ENCODE measurements at places on chromosomes 13 and 19.

- DNase-seq: no peak
Observed at GRCh38 chr13:41418027-41418426, 39.3 kb upstream of the RGCC start.

- no peak for DNase-seq
Observed at GRCh38 chr13:34161931-34162543, 344.1 kb downstream of the RFC3 start.

DNA sequence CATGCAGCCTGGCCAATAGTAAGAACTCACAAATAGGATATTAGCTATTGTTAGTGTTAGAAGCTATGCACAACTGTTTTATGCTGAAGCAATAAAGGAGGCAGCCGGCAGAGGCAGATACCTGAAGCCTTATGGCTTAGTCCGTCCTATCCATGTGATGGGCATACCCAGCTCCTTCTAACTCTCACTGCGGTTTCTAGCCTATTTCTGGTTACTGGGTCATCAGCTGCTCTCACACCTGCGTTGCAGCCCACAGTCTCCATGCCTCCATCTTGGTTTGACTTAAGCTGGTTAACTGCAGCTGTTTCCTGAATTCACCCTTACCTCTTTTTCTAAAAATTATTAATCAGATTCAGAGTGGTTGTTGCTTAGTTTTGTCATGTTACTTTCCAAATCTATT, 40.5 kb upstream of the CNMD start:
- no peak for DNase-seq

- DNase-seq: no peak
Observed at GRCh38 chr13:74919914-74920313, 562.1 kb downstream of the TBC1D4 start.

- DNase-seq: no peak
Observed at GRCh38 chr19:8254286-8255001, 45.3 kb downstream of the CERS4 start.

GRCh38 chr13:43546251-43546650, 240.5 kb downstream of the ENOX1 start:
- DNase-seq: no peak

DNA sequence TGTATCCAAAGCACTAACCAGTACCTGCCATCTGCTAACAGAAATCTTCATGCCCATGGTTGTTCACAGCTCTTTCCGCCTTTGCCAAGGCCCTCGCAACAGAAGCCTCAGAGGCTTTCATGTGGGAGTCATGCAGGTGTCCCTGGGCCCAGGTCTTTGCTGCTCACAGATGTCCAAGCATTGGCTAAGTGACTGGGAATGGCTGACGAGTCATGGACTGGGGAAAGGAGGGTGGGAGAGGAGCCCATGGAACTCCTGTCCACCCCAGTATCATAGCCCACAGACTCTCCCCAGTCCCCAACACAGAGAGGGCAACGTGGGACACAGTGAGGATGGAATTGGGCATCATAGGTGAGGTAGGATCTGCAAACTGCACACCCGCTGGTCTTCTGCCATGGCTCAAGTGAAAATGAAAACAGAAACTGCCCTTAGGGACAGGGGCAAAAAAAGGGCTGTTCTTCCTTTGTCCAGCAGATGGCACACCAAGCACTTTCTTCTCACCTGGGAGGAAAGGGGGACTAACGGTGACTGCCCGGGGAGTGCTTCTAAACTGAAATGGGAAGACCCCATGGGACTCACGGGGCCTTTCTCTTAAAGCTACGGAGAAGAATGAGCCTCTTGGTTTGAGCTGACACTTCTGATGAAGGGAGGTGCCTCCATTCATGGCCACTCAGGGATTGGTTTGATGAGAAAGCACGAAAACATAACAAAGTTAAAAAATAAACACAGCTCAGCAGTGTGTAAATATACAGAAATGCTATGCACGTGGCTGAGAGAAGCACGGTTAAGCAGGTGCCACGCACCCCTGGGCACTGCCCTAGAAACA, 11.1 kb upstream of the DHRS12 start:
- peak; percentile 78 for DNase-seq

DNA sequence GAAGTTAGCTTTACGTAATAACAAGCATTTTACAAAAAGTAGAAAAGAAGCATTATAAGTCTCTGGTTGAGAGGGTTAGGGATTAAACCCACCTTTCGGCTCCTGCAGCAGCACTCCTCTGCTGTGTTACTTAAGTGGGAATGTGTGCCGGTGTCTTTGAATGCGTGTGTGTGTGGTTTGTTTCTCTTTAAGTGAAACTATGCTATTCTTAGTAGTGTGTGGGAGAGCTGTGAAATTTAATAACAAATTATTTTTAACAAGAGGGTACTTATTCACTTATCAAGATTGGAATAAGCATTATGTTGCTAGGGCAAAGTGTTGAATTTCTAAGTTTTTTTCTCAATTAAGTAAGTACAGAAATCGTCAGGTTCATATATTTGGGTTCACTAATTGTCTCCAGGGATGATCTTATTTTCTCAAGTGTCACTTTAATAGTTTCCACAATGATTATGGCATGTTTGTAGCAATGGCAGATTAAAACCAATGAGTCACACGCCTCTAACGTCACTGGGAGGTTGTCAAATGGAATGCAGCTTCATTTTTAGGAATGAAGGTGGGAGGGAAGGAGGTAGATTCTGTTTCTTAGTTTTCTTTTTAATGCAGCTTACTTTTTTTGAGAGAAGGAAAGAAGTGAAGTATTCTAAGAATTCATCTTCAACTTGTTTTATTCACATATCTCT, 151.3 kb downstream of the LMO7 start:
- peak; percentile 17 for DNase-seq

GRCh38 chr13:103437651-103438050, 371.4 kb upstream of the SLC10A2 start:
- no peak for DNase-seq

GRCh38 chr13:46295491-46296114, 83.9 kb downstream of the LRRC63 start:
- peak; percentile 77 for DNase-seq

GRCh38 chr13:20127562-20128458, 33.0 kb downstream of the GJA3 start:
- peak; percentile 69 for DNase-seq

- DNase-seq: no peak
Observed at GRCh38 chr13:84192125-84192524, 309.9 kb upstream of the SLITRK1 start.

DNA sequence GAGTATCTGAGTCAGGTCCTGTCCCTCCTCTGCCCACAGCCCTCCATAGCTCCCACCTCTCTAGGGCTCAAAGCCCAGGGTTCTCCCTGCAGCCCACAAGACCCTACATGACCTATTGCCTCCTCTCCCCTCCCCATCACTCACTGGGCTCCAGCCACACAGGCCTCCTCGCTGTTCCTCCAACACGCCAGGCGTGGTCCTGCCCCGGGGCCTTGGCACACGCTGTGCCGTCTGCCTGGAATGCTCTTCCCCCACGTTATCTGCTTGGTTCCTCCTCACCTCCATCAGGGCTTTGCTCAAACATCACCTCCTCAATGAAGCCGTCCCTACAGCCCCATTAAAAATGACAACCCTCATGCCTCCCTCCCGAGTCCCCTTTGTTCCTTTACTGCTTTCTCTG, 21.1 kb downstream of the PTPRS start:
- no peak for DNase-seq

- no peak for DNase-seq
Observed at GRCh38 chr13:30341815-30342570, 34.6 kb upstream of the KATNAL1 start.

GRCh38 chr13:43272851-43273250, 249.5 kb downstream of the DNAJC15 start:
- no peak for DNase-seq

GRCh38 chr13:112802802-112803195, 113.0 kb downstream of the ATP11A start:
- no peak for DNase-seq

GRCh38 chr19:57319869-57320179, 448 bp upstream of the ZNF543 start:
- DNase-seq: no peak

- DNase-seq: no peak
Observed at GRCh38 chr13:20373861-20374260, 141.7 kb upstream of the GJB6 start.

DNA sequence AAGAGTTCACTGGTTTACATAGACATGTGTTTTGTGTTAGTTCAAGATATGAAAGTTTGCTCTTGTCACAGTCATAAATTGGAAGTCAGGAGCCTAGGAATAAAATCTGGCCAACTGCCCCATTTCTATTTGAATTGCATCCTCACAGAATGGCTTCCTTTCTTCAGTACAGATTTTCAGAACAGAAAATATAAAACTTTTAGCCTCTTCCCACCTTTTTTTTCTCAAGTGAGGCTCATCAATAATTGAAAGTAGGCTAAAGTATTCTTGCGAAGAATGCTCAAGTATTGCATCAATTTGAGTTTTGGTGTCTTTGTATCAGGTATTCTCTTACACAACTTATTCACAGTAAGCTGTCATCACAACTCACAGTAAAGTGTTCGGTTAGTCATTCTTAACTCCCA, 802.7 kb downstream of the PCDH9 start:
- no peak for DNase-seq

GRCh38 chr19:29303069-29303718, 90.2 kb upstream of the UQCRFS1 start:
- no peak for DNase-seq

GRCh38 chr13:109182777-109183465, 553.5 kb downstream of the MYO16 start:
- no peak for DNase-seq

- DNase-seq: no peak
Observed at GRCh38 chr13:33347861-33348260, 62.3 kb upstream of the STARD13 start.

GRCh38 chr13:20127262-20127561, 33.6 kb downstream of the GJA3 start:
- DNase-seq: no peak

GRCh38 chr13:52405369-52405766, 604 bp downstream of the THSD1 start:
- DNase-seq: no peak

- peak; percentile 24 for DNase-seq
Observed at GRCh38 chr13:30191491-30192100, 115.8 kb downstream of the KATNAL1 start.

GRCh38 chr19:5016781-5017180, 47.9 kb downstream of the KDM4B start:
- DNase-seq: no peak

DNA sequence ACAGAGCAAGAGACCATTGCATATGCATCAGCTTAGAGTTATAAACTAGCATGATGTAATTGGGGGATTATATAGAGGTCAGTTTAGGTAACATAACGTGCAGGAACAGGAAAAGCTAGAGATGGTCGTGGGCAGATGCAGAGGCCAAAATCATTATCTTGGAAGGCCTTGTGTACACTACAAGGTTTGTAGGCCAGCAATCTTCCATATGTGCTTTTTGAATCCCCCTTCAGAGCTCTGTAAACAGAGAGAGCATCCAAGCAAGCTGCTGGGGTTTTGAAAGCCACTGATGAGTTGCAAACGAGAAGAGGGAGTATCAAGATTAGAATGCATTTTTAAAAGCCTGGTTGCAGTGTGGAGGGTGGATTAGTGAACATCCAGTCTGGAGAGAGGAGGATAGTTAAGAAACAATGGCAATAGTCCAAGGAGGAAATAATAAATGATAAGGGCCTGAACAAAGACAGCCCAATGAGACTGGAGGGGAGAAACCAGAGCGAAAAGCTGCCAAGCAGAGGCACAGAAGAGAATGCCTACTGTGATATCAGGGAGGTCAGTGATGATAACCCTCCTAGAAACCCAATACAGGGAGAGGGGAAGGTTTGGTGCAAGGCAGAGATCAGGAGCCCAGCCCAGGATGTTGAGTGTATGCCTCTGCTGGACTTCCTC, 109.6 kb downstream of the ZAR1L start:
- no peak for DNase-seq

DNA sequence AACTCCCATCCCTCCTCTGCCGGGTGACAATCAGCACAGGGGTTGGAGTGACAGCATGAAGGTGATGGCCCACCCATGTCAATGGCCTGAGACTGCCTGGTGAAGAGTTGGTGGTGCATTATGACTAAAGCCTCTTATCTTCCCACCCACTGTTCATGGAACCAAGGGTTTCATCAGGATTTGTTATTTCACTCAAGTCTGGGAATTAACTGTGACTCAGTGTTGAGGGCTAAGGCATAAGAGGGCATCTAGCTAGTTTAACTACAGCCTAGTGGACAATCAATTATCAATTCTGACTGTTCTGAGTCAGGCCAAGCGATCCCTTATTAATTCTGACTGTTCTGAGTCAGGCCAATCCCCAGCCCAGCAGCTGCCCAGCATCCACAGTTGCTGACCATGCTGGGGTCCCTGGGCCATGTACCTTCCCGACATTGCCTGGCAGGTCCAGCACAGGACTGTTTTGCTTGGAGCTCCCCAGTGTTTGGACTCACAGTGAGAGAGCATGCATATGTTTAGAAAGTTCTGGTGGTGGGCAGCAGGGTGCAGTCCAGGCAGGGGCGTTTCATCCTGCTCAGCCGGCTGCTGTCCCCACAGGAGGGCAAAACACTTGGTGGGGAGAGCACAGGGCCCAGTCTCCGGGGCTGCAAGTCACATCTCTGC, 65.5 kb downstream of the RASL11A start:
- DNase-seq: peak; percentile 28

- no peak for DNase-seq
Observed at GRCh38 chr13:49446473-49446872, 2.4 kb downstream of the SETDB2 start.

GRCh38 chr13:91247768-91248167, 99.7 kb upstream of the MIR17HG start:
- DNase-seq: peak; percentile 36

GRCh38 chr13:110648146-110648819, 32.9 kb downstream of the NAXD start:
- no peak for DNase-seq

DNA sequence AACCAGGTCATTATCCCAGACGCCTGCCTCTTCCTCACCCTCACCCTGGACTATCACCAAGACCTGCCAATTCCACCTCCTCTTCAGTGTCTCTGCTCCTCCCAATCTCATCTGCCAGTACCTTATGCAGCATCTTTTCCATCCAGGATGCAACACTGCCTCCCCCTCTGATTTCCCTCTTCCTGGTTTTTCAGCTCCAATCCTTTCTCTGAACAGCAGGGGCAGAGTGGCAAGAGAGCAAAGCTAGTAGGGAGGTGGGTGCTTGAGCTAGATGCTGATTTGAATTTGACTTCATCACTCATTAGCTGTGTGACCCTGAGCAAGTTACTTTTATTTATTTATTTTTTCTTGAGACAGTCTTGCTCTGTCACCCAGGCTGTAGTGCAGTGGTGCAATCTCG, 25.6 kb upstream of the CABP5 start:
- no peak for DNase-seq

DNA sequence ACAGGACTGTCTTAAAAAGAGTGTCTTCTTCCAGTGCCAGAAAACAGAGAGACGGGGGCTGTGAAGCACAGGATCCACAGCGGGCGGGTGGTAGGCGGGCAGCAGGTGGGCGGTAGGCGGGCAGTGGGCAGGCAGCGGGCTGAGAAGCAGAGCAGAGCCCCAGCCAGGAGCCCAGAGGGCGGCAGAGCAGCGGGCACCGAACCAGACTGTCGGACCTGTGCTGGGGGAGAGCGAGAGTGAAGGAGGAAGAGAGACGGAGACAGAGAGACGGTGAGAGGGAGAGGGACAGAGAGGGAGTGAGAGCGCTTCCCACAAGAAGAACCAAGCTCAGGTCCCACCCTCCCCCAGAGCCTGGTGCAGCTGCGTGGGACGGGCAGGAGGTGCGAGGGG, 30.3 kb downstream of the RASA3 start:
- DNase-seq: no peak

- no peak for DNase-seq
Observed at GRCh38 chr19:53912653-53913052, 3.6 kb downstream of the CACNG7 start.

- DNase-seq: no peak
Observed at GRCh38 chr19:3041327-3041726, 12.2 kb upstream of the TLE2 start.

- DNase-seq: no peak
Observed at GRCh38 chr13:68636784-68637183, 1406.6 kb upstream of the PCDH9 start.

Data from suppressor macrophage treated with lipopolysaccharide for 1 hour (primary cell).